ENCODE measurements at places on chromosomes 6 and 20. TPM values are rescaled to one million over a fixed set of nuclear protein-coding genes. Genes with fewer than 3 reads are reported as not detected.

The BTN3A1 gene
- total RNA-seq = 52.9 TPM

The BPIFA1 gene
- not detected for total RNA-seq

- no peak overlapping the region for H3K4me3 ChIP-seq
- H3K4me1 ChIP-seq = no peaks in the 10 kb centered on the region
- H3K27me3 ChIP-seq = no peaks in the 10 kb centered on the region
- no peaks in the 10 kb centered on the region for H3K36me3 ChIP-seq
These were observed 26.2 kb upstream of the FOXP4 start for GRCh38 chr6:41519745-41520699.

The CLPSL1 gene
- not detected for total RNA-seq

GRCh38 chr6:33641144-33641543 is 20.0 kb downstream of the ITPR3 start:
- no peak overlapping the region for H3K4me3 ChIP-seq
- H3K27me3 ChIP-seq = no peaks in the 10 kb centered on the region
- H3K4me1 ChIP-seq = no peaks in the 10 kb centered on the region

The LGSN gene
- not detected for total RNA-seq

The PRL gene
- total RNA-seq = not detected

- H3K4me3 ChIP-seq = no peak overlapping the region
- H3K27ac ChIP-seq = no peak overlapping the region
- H3K4me1 ChIP-seq = no peaks in the 10 kb centered on the region
These were observed 131.9 kb upstream of the BTN3A2 start for GRCh38 chr6:26232940-26233648.

Measured in adrenal gland (tissue), 19 donors.